ENCODE measurements at places on chromosomes 1 and 21.

GRCh38 chr21:15443740-15444117, 286.1 kb upstream of the USP25 start:
- DNase-seq = no peak

DNA sequence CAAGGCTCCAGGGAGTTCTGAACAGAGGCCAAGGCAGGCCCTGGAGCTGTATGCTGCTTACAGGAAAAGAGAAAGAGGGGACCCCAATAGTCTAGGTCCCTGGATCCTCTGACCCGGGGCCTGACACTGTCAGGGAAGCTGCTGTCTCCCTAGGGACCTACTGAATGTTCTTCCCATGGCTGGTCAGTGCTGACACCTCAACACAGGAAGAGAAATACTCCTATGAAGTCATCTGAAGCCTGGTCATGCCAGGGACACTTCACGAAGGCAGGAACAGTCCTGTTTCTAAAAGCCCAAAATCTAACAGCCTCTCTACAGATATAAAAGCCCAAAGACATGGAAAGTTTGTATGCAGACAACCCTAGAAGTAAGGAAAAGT, 1.7 kb upstream of the LAD1 start:
- no peak for DNase-seq

DNA sequence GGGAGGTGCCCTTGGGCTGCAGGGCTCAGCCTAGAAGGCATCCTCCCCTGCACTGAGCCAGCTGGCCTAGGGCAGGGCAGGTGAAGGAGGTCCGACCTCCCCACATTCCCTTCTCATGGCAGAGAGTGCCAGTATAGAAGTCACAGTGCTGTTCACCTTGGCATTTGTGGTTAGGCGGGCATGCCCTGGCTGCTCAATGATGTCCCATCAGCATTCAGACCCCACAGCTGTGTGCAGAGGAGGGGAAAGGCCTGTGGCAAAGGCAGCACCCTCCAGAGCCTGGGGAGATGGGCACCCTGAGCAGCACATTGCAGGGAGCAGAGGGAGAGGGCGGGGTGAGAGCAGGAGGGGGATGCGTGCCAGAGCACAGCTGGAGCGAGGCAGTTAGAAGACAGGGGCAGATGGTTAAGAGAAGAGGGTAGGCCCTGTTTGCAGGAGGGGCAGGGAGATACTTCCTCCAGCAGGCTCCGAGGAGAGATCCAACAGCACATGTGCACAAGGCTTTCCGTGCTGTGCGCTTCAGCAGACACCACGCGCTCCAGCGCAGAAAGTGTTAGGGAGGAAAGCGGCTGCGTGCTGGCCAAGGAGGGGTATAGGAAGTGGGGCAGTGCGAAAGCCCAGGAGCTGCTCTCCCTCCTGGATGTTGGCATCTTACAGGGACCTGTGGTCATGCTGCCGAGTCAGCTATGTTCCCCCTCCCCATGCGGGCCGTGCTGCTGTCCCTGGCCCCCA, 43.7 kb upstream of the COL6A1 start:
- no peak for DNase-seq

DNA sequence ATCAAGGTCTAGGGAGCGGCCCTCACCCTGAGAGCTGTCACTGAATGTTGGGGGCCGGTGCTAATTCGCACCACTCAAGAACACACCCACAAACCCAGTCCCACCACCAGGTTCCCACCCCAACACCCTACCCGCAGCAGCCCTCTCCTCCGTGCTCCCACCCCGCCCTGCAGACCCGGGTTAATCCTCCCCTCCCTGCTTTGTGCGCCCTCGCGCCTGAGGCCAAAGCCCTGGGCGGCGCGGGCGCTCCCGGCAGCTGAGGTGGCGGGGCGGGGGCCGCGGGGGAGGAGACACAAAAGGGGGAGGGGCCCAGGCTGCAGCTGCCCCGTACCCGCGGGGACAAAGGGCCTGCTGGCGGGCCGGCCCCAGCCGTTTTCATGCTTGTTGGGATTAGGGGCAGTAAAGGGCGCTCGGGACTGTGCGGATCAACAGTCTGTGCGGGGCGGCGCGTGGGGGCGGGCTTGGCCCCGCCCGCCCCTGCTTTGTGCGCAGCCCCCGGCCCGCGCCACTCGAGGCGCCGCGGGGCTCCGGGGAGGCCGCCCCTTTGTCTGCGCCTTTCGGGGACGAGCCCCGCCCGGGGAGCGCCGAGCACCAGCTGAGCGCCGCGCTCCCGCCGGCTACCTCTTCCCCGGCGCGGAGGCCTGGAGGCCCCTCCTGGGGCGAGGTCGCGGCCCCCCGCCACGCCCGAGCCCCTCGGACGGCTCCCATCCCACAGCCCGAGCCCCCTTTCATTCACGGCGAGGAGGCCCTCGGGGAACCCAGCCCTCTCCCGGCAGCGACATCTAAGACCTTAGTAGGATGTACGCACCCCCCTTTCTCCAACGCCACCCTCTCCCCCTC, 10.9 kb downstream of the C1orf216 start:
- no peak for DNase-seq

DNA sequence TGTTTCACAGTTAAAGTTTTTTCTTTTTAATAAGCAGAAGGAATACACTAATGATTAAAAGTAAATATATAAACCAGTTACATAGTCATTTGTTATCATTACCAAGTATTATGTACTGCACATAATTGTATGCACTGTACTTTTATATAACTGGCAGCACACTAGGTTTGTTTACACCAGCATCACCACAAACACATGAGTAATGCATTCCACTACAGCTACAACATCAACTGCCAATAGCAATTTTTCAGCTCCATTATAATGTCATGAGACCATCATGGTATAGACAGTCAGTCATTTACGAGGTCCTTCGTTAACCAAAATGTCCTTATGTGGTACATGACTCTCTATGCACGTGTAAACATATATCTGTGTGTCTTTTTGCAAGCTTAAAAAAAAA, 35.2 kb downstream of the SCYL3 start:
- DNase-seq = no peak

- DNase-seq = no peak
These were observed 21.0 kb downstream of the CFAP74 start for GRCh38 chr1:1982379-1983232.

- no peak for DNase-seq
These were observed 154.8 kb downstream of the BACH1 start for GRCh38 chr21:29453511-29453910.

GRCh38 chr1:57820356-57821095, 396.7 kb upstream of the DAB1 start:
- no peak for DNase-seq

DNA sequence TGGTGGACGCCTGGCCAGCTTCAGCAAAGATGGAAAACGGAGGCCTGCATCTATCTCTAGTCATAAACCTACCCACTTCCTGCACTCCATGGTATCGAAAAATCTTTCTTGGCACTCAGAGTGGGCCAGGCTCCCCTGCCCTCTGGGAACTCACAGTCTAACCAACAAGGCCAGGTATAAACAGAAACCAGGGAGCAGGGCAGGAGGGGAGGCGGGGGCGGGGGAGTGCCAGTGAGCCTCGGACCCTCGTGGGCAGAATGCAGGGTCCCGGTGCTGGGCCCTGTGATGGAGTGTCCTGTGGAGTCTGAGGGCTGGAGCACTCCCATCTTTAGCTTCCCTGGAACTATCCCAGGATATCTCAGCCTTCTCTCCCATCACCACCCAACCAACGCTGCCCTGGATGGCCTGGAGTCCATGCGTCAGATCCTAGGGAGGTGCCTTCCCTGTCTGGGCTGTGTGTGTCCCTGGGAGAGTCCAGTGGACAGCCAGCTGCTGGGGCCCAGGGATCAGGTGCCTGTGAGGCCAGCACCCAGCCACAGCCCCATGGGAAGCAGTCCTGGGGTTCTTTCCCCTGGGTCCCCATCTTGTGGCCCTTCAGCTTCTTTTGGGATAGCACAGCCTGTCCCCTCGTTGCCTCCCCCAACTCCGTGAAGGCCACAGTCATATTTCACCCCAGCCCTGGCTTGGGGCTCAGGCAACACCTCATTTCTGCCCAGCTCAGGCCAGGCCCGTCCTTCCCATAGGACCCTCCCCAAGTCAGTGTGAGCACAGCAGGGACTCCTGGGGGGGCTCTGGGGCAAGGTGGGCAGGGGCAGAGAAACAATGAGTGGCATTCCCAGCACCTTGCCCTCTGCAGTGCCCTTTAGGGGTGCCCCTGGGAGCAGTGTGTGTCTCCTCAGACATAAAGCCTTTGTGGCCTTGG, 1.1 kb upstream of the EPS8L3 start:
- no peak for DNase-seq

DNA sequence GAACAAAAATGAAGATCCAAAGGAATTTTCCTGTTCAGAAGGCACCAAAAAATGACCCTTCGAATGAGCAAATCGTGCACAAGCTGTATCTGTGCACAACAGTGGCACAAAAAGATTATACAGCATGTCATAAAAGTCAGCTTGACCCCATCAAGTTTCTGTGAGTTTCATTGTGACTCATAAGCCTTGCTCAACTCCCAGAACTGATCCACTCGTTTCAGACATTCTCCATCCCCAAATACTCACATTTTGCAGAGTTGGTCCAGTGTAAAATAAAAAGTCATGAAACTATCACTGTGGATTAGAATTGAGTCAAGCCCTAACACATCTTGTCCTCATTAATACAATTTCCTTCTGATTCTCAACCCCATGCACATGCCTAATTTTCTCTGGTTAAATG, 174.7 kb upstream of the PKN2 start:
- DNase-seq = no peak

All from epithelial cell of prostate (primary cell).